ENCODE measurements at places on chromosomes 12 and 14. TPM values are rescaled to one million over a fixed set of nuclear protein-coding genes. Genes with fewer than 3 reads are reported as not detected.
A peak's percentile ranks its signal among the peaks of the same experiment; 100 is the strongest.

- DNase-seq: no peak
Observed at GRCh38 chr12:12331896-12332295, 18.1 kb downstream of the MANSC1 start.

TECPR2 gene
- 7.2 TPM for total RNA-seq

DNA sequence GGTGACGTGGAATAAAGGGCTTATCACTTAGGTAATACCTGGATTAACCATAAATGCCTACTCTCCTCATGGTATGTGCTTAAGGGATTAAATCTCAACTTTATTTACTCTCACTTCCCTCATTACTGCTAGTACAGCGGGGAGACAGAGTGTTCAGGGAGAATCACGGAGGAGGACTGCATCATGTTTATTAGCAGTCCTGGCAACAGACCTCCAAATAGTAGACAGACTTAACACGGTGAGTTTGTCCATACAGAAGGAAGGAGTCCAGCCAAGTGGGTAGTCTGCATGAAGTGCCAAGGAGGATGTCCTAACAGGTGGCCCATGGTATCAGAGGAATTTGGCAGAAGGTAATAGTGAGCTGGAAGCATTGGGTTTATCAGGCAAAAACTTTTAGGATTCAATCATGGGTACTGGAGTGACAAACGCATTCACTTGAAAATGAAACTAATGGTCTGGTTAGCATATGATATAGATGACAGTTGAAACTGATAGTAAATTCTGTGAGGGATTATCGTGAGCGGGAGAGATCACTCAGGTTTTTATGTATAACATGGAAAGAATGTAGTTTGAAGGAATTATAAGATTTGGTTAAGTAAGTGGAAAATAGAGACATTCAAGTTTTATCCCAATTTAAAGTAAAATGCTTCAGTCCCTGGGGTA is 471.8 kb downstream of the TMEM117 start:
- DNase-seq: peak; percentile 75

- no peak for DNase-seq
Observed at GRCh38 chr14:37063467-37064240, 108.8 kb downstream of the SLC25A21 start.

PRB2 gene
- not detected for total RNA-seq

RNASE2 gene
- total RNA-seq: 1.4 TPM

SLC8B1 gene
- 14.0 TPM for total RNA-seq

- DNase-seq: peak; percentile 49
Observed at GRCh38 chr14:60723116-60723906, 840 bp downstream of the SIX4 start.
